Stomach (tissue), 19 donors: ENCODE measurements at places on chromosomes 4 and X.

- H3K4me1 ChIP-seq = peaks cover 80% of the 10 kb centered on the region
- H3K27ac ChIP-seq = peak overlapping the region; percentile 95
- peaks cover 12% of the 10 kb centered on the region for H3K36me3 ChIP-seq
- DNase-seq = peak; percentile 49
- peak overlapping the region; percentile 92 for H3K4me3 ChIP-seq
- no peaks in the 10 kb centered on the region for H3K27me3 ChIP-seq
These were observed 2.6 kb downstream of the CTBP1 start for GRCh38 chr4:1246111-1246881.

GRCh38 chr4:184400375-184400870 lies 73.9 kb downstream of the IRF2 start:
- H3K27ac ChIP-seq = peak overlapping the region; percentile 39
- H3K4me1 ChIP-seq = peaks cover 65% of the 10 kb centered on the region
- DNase-seq = no peak
- H3K27me3 ChIP-seq = no peaks in the 10 kb centered on the region

DNA sequence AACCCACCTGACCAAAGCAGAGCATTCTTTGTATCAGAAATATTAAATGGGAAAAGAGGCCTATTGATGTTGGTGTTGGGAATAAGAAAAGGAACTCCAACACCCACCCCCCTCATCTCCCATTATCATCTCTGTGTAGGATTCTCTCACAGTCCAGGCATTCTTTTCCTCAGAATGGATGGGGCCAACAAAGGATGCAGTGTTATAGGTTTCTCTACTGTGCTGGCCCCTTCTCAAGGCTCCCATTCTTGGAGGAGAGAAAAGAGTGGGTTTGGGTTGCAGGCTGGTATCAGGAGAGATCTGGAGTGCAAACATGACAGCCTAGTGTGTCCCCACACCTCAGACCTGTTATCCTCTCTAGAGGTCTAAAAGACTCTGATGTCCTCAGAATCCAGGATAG lies 59.6 kb downstream of the UGT8 start:
- no peaks in the 10 kb centered on the region for H3K4me1 ChIP-seq
- DNase-seq = no peak
- no peak overlapping the region for H3K4me3 ChIP-seq

DNA sequence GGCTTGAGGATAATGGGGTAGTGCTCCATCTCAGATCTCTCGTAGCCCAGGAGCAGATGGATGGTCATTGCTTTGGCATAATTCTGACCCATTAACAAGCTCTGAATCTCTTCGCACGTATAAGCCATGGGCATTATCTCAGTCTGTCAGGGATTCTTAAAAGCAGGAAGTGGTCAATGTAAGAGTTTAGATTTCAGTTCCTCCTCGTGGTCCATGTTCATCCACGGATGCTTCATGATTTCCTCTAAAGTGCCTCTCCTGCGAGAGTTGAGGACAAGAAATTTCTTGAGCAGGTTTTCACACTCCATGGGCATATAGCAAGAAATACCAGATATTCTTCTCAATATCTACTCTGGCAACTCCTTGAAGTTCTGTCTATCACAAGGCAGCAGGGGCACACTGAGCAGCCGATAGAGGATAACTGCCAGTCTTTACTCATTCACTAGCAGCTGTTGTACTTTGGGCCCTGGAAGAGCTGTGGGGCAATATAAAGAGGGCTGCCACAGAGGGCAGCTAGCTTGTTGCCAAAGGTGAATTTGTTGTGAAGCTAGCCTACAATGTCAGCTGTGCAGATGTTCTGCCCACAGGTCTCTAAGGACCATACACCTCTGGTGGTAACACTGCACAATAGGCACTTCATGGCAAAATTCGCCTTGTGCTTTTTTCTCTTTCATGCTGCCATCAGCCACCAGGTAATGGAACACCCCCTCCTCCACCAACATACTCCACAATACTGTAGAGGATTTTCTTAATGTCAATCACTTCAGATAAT lies 52.0 kb upstream of the WDR17 start:
- no peaks in the 10 kb centered on the region for H3K27me3 ChIP-seq
- H3K27ac ChIP-seq = no peak overlapping the region
- H3K4me3 ChIP-seq = no peak overlapping the region
- no peaks in the 10 kb centered on the region for H3K36me3 ChIP-seq
- no peak for DNase-seq

DNA sequence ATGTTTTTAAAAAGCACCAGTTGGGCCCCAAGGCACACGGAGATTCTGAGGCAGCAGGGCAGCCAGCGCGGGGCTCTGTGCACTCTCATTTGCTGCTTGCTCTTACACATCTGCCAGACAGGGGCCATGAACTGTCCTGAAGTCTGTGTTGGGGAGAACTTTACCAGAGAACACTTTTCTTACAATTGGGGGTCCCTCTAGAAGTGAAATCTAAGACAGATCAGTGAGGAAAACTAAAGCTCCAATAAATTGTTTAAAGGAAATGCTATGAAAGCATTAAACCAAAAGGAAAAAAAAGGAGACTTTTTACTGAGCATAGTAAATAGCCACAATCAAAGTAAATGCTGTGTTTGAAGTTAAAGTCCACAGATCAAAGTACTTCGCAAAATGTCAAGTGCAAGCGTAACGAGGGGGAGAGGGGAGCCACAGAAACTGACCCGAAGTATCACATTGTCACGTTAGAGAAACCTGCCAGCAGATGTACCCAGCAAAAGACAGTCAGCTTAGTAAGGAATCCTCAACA lies 37.8 kb downstream of the SORBS2 start:
- peak overlapping the region; percentile 25 for H3K4me3 ChIP-seq
- H3K36me3 ChIP-seq = no peaks in the 10 kb centered on the region
- peaks cover 36% of the 10 kb centered on the region for H3K4me1 ChIP-seq
- H3K27ac ChIP-seq = peak overlapping the region; percentile 87
- H3K27me3 ChIP-seq = no peaks in the 10 kb centered on the region
